ENCODE measurements at places on chromosomes 11 and 22.

- DNase-seq, result no peak
Observed at GRCh38 chr22:32714458-32715430, 86.8 kb upstream of the TIMP3 start.

GRCh38 chr11:107359701-107360100 lies 97.9 kb downstream of the CWF19L2 start:
- no peak for DNase-seq

DNA sequence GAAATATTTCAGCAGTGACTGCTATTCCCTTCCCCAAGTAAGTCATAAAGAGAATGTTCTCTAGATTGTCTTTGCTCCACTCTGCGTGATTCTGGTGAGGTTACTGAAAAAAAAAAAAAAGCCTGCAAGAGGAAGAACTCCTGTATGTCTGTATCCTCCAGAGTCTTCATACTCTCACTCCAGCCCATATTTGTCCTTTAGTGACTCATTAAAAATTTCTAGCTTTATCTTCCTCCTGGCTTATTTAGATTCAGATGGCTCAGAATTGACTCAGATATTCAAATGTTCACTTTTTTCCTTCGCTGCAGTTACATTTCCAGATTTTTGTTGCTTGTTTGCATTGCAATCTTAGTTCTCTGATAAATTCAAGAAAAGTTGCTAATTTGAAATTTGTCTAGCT lies 76.3 kb upstream of the CNTN5 start:
- no peak for DNase-seq

DNA sequence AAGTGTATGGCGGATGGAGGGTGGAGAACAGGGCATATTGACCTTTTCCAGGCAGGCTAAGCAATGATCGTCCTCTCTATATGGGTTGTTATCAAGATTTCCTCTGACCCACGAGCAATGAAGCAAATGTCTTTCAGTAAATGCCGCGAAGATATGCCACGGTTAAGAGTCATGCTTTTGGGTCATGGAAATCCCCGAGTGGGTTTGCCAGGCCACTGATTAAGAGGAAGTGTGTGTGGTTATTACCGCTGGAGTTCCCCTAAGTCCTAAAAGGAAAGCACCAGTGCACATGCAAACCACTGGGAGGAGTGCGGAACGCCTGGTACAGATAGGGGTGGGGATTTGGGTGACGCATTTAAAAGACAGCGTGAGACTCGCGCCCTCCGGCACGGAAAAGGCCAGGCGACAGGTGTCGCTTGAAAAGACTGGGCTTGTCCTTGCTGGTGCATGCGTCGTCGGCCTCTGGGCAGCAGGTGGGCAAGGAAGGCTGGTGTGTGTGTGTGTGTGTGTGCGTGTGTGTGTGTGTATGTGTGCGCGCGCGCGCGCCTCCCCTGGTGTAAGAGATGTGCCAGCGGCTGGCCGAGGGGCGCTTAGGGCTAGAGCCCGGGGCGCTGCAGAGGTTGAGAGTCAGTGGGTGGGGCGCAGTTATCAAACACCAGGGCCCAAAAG lies at the start of gene BIRC3:
Gene BIRC3 (plus strand): TSS at position 386 of the 669 bp plus-strand sequence. CDS start 7,026 bp downstream, outside the sequence.
- peak; percentile 94 for DNase-seq

GRCh38 chr22:42438293-42438650 lies 6.1 kb upstream of the NFAM1 start:
- no peak for DNase-seq

DNA sequence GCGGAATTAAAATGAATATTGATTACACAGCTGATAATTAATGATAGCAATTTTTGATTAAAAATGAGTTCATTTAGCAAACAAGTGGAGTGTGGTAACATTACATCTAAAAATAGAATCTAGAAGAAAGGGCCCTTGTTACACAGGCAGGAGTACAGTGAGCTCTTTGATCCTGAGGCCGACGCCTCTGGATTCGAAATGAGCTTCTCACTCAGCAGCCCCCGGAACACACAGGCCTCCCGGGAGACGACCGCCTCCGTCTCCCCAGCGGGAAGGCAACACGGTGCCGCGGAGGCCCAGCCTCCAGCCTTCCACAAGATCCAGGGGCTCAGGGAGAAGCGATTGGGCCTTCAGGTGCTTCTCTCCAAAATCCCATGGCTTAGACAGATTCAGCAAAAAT lies 379.1 kb downstream of the BRD1 start:
- peak; percentile 52 for DNase-seq

GRCh38 chr11:123264431-123264780 lies 69.4 kb upstream of the CLMP start:
- no peak for DNase-seq

DNA sequence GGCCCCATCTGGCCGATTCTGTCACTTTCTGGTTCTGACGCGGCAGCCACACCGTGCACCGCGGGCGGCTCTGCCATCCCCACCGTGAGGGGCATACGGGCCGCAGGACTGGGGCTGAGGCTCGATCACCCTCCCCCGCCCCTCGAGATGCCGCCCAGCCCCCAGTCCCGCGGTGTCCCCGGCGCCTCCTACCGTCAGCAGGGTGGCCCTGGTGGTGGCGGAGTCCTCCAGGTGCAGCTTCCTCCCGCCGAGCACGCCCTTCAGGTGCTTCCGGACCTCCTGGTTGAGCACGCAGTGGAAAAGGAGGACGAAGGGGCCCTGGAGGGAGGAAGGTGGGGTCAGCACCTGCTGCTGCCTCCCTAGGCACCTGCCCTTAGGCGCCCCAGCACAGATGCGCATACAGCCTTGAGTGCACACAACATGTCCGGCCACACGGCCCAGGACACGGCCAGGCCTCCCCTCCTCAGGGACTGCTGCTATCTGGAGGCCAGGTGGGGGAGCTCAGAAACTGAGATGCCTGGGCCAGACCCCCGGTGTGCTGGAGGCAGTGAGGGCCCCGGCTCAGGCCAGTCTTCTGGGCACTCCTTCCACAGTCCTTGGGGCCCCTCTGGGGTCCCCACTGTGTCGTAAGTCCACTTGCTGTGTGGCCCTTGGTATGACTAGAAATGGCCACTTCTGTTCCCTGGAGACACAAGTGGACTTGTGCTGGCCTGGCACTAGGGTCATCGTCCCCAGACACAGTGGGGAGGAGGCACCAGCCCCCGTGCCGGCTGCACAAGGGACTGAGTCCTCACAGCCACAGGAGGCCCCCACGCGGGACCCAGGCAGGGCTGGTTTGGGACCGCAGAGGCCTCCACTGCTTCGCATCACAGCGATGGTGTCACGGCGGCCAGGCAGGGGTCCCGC lies 31.5 kb downstream of the TRMU start:
- no peak for DNase-seq

DNA sequence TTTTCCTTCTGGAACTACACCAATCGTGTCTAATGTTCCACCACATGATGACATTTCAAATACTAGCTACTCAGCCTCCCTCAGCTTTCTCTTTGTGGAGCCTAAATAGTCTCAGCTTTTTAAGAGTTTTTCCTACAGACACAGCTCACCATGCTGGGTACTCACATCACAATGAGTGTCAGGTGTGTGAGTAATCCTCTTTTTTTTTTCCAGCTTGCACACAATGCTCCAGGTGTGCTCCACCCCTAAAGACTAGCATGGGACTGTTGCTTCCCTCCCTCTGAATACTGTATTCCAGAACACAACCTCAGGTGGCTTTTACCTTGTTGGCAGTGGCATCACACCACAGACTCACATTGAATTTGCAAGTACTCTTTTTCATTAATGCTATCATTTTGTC lies 11.7 kb downstream of the BTG4 start:
- no peak for DNase-seq

- DNase-seq, result no peak
Observed at GRCh38 chr22:21944871-21945270, 7.8 kb downstream of the PPM1F start.

GRCh38 chr11:57641011-57641807 lies 8.5 kb downstream of the YPEL4 start:
- DNase-seq, result no peak

DNA sequence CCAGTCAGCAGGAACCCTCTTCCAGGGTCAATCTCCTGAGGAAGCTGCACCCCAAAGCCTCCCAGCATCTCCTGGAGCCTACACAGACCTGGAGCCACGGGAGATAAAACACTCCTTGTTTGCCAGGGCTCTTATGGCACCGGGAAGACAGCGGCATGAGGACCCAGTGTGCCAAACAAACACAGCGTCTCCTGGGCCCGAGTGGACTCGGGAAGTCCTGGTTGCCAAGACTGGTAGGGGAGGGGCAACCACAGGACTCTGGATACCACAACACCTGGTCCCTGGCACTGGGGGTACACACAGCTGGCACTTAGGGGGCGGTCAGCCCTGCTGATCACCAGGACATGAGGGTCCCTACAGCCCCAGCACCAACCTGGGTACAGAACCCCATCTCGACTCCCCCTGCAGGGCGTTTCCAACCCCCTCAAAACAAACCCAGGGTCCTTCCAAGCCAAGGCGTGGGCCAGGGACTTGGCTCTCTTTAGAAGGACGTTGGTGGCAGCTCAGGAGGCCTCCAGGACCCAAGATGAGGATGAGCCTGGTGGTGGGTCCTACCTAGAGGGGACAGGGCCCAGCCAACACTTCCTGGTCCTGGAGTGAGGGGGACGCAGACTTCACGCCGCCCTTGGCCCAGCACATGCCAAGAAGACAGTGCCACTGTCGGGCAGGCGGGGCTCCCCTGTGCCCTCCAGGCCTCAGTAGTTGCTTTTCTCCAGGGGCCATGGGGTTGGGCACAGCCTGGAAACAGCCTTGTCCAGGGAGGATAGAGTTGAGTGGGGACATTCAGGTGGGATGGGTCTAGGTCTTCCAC lies 85.0 kb downstream of the CELSR1 start:
- DNase-seq, result no peak

DNA sequence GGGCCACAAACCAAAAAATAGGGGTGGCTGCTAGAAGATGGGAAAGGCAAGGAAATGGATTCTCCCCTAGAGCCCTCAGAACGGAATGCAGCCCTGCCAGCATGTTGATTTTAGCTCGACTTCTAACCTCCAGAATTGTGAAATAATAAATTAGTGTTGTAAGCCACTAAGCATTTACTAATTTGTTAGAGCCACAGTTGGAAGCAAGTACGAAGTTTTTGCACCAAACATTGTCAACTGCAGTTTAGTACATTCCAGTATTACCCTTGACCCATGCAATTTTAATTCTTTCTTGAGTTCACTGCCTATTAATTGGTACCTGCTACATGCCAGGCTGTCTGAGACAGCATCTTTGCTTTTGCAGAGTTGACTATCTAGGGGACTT lies 32.2 kb downstream of the PARVA start:
- DNase-seq, result no peak

DNA sequence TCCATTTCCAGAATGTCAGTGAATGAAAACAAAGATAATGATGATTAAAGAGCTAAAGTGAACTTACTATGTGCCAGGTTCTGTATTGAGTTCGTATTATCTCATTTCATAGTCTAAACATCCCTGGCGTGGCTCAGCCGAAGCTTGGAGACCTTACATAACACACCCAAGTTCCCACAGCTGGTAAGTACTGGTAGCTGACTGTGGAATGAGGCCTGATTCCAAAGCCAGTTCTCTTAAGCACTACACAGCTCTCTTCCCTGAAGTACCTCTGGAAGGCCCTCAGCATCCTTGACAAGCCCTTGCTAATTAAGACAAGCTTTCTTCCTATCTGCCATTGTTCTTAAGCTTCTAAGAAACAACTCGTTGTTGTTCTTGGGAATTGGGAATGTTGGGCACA lies 28.6 kb upstream of the NCAM1 start:
- no peak for DNase-seq

DNA sequence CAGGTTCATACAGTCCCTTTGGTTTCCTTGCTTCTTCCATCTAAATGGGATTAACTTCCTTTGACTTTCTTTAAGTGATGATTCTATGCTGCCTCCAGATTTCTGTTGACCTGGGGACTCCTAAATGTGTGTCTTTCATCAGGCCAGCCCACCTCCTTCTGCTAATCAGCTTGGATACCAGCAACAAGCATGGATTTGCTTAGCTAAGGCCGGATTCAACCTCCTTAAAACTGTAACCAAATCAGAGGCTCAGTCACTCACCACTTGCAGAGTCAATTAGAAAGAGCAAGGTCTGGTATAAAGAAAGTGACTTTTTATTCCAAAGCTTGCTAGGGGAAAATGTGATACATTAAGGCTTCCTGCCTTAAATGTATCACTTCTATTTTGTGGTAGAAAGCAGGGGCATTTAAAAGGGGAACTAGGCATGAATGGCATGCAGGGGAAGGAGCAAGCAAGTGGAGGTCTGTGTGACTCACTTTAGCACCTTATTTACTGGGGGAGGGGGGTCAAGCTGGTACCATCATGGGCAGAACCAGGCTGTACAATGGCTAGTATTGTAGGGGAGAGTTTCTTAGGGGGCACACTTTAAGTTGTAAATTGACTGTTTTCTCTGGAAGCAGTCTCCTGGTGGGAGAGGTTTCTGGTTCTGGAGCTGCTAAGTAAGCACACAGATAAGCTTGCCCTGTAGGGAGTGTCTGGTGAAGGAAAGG lies 239.0 kb upstream of the PDGFD start:
- no peak for DNase-seq

- DNase-seq, result no peak
Observed at GRCh38 chr11:34344410-34344767, 13.4 kb downstream of the ABTB2 start.

- DNase-seq, result peak; percentile 65
Observed at GRCh38 chr11:74278721-74279161, 32.7 kb downstream of the P4HA3 start.

DNA sequence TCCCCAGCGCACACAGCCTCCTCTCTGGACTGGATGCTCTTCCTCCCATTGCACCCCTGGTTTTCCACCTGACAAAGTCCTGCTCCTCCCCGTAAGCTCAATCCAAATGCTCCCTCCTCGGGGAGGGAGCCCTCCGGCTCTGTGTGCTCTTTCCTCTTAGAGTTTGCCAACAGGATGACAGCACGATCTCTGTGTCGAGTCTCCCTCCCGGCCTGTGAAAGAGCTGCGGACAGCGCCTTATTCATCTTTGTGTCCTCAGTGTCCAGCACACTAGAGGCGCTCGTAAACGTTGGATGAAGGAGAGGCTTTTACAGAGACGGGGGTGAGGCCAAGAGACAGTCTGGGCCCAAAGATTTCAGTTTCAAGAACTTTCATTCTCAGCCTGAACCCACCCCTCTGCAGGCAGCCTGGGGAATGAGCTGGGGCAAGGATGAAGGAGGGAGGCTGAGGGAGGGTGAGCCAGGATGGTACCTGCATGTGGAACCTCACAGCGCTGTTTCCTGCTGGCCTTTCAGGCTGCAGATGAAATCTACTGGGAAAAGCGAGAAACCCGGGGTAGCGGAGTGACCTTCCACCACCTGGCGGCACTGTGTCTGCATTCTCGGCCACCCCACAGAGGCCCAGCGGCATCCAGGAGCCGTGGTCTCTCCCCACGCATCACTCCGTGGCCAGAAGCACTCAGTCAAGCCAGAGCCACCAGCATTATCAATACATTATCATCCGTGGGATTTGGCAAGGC lies 8.5 kb upstream of the TMPRSS4 start:
- no peak for DNase-seq
